ENCODE measurements at places on chromosomes 1 and 21.

- DNase-seq = no peak
Observed at GRCh38 chr1:117615474-117615873, 9.6 kb downstream of the TENT5C start.

GRCh38 chr1:8239039-8239305 is 78.9 kb upstream of the SLC45A1 start:
- DNase-seq = no peak

- no peak for DNase-seq
Observed at GRCh38 chr1:28885977-28886730, 28.2 kb upstream of the EPB41 start.

DNA sequence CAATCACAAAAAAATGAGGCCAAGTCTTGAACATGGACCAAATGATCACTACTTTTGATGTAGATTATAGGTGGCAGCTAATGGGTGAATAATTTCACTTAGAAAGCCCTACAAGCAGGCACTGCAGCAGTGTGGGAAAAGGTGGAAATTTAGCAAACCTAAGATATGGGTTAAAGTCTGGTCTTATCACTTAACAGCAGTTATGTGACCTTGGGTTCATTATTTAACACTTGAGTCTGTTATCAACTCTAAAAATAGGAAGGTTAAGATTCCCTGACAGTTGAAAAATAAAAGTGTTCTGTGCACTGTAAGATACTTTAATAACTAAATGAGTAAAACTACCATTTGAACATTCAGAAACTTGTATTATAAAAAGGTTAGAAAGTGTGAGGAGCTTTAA is 47.5 kb downstream of the SSX2IP start:
- DNase-seq = no peak

GRCh38 chr1:7366955-7367665 is 404.0 kb upstream of the VAMP3 start:
- DNase-seq = no peak

DNA sequence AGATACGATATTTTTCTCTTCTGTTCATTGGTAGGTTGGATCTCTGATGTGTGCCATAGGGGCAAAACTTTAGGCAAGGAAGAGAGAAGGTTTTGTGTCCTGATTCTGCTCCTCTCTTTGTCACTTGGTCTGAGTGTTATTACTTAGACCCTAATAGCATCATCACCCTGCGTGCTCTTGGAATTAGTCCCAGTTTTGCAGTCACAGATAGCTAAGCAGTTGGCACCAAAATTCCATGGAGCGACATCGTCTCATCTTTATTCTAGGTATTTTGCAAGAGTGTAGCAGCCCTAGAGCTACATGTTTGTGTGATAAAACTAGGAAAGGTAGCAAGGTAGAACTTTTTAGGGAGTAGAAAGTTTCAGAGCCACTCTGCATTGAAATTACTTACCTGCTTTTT is 23.8 kb downstream of the PIP5K1A start:
- no peak for DNase-seq

- DNase-seq = no peak
Observed at GRCh38 chr1:101071470-101071891, 45.9 kb upstream of the DPH5 start.

DNA sequence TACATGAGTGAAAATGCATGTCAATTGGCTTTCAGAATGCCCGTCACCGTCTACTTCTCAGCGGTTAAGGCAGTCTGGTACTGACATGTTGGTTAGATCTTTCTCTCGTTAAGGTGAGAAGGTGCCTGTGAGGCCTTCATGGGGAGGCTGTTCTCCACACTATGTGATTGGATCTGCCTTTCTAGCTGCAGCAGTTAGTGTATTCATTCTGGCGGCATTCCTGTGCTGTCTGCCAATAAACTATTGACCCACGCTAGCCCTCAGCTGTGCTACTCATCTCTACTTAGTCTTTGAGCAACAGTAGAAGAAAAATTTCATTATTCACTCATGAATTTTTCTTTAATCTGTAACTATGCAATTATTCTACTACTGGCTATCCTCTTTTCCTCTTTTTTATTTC is 32.0 kb downstream of the CCSAP start:
- DNase-seq = no peak

GRCh38 chr1:198212126-198212525 is 55.3 kb downstream of the NEK7 start:
- DNase-seq = no peak

DNA sequence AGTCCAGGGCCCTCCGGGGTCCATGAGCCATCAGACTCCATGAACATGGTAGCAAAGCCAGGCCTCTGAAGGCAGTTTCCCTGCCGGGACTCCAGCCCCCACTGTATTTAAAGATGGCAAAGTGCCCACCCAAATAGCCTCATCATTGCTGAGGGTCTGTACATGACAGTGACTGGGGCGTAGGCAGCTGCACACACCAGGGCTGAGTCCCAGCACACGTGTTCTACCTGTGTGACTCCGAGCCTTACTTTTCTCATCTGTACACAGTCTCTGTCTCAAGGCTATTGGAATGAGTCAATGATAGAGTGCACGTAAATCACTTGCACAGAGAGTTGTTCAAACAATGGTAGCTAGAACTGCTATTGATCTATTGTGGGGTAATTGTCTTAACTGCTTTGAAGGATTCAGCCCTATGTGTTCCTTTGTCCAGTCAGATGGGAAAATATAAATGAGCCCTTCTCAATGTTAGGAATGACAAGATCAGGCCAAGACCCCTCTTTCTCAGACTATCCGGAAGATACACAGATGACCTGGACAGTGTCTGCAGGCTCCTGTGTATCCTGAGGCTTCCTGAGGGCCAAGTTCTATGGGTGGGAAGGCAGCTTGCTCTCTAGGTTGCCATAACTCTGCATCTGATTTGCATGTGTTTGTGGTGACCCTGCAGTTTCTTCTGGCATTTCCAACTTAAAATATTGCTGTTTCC is 48.9 kb downstream of the RASSF5 start:
- no peak for DNase-seq

DNA sequence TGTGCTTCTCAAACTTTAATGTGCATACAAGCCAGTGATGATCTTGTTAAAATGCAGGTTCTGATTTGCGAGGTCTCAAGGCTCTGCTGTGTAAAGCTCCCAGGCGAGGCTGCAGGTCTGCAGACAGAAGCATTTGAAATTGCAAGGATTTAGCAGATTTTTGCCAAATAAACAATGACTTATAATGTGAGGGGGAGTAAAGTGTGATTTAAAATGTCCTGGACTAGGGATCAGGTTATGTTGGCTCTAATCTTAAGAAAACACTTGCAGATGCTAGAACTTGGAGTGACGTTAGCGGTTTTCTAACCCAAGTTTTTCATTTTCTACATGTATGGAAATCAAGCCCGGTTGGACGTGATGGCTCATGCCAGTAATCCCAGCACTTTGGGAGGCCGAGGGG is 16.2 kb upstream of the ACTN2 start:
- DNase-seq = no peak

DNA sequence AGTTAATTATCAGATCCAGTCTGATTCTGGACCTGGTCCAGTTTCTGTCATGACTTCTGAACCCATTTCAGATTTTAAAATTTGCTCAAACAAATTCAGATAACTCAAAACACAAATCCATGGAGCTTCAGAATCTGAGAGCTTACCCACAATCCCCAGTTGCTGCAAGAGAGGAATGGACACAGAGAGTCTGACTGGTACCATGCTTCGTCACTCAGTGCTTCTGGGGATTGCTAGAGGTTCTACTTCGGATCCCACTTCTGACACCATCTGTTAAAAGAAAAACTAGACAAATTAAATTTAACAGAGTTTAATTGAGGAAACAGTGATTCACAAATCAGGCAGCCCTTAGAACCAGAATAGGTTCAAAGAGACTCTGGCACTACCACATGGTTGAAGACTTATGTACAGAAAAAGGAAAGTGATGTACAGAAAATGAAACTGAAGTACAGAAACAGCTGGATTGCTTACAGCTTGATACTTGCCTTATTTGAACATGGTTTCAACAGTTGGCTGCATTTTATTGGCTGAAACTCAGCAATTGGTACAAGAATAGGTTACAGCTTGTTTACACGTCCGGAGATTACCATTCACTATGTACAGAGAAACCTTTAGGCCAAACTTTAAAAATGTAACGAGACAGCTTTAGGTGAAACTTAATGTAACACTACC is 60.7 kb upstream of the TEKT2 start:
- no peak for DNase-seq

DNA sequence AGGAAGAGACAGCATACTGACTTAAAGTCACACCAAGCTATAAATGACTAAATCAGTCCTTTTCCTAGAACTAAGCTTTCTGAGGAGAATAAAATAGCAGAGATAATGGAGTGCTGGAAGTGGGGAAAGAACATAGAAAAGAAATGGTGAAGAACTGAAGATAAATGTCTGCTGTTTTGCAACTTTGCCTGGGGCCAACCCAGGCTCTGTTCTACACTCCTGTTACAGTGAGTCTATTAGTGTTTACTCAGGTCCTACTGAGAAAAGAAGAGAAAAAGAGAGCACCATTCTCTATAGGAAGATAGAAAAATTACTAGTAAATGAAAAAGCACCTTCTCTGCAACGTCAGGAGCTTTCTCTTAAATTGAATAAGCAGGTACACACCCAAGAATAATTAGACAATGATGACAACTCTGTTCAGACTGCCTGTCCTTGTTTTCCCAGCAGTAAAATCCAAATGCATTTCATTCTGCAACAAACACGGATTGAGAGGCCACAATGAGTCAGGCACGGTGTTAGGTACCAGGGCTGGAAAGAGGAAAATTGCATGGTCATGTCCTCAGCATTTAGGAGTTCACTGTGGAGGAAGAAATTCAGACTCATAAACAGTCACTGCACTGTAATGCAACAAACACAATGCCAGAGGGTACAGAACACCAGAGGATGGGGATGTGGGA is 139.4 kb upstream of the CAMK1G start:
- DNase-seq = no peak

- no peak for DNase-seq
Observed at GRCh38 chr1:210822932-210823331, 311.0 kb downstream of the KCNH1 start.

- DNase-seq = no peak
Observed at GRCh38 chr1:36829066-36829465, 205.2 kb downstream of the GRIK3 start.

DNA sequence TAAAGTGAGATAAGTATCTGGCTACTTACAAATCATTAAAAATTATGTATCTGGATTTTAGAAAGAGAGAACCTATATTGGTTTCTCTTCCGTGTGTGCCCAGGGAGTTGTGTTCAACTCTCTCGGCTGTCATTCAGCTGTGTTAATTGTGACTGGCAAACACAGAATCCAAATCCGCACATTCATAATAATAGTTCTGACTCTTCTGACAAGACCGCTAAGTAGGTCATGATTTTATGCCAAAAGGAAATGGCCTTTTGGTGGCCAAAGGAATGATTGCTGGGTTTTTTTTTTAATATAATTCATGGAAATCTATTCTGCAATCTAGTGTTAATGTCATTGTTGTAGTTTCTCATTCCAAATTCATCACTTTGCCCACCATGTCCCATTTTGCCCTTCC is 110.7 kb downstream of the AK5 start:
- no peak for DNase-seq

DNA sequence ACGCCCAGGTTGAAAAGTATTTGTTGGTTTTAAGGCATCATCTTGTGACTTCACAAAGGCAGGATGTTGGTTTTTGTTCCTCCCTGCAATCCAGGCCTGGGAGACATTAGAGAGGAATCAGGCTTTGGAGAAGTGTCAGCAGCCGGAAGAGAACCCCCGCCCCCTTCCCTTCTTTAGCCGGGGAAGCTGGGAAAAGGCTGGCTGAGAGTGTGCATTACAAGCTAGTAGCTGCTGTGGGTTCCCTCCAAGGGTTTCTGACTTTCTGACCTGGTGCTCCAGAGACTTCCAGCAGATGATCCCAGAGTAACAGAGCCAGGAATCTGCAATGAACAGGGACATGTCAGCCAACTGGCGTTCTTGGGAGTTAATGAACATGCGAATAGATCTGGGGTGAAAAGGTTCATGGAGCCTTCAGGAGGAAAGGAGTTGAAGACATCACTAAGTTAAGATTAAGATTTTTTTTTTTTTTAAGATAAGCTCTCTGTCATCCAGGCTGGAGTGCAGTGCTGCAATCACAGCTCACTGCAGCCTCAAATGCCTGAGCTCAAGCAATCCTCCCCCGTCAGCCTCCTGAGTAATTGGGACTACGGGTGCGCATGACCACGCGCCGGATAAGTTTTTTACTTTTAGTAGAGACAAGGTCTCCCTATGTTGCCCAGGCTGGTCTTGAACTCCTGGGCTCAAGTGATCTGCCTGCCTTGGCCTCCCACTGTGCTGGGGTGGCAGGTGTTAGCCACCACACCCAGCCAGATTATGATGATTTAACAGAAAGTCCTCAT is 7.5 kb downstream of the DISP3 start:
- DNase-seq = no peak

DNA sequence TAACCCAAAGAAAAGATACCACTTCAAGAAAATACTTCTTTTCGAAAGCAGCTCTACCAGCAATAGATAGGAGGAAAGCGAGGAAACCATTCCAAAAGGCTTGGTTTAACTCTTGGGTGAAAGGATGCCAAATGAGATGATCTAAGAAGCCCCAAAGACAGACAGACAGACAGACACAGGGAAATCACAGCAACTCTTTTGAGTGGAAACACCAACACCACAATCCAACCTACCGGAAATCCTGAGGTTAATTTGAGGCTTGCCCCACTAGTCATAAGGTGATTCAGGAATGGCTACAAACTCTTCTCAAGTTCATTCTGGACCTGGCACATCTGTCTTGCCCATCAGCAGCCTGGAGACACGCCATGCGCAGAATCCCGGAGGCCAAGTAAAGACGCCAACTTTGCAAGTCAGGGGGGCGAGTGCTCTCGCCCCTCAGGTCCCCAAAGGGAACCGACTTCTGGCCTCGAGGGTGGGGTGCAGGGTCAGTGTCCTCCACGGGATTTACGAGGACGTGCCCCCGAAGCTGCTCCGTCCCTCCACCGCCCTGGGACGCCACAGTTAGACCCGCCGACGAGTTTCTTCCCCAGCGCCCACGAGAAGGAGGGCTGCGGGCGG is 778 bp downstream of the EVI5 start:
- no peak for DNase-seq

DNA sequence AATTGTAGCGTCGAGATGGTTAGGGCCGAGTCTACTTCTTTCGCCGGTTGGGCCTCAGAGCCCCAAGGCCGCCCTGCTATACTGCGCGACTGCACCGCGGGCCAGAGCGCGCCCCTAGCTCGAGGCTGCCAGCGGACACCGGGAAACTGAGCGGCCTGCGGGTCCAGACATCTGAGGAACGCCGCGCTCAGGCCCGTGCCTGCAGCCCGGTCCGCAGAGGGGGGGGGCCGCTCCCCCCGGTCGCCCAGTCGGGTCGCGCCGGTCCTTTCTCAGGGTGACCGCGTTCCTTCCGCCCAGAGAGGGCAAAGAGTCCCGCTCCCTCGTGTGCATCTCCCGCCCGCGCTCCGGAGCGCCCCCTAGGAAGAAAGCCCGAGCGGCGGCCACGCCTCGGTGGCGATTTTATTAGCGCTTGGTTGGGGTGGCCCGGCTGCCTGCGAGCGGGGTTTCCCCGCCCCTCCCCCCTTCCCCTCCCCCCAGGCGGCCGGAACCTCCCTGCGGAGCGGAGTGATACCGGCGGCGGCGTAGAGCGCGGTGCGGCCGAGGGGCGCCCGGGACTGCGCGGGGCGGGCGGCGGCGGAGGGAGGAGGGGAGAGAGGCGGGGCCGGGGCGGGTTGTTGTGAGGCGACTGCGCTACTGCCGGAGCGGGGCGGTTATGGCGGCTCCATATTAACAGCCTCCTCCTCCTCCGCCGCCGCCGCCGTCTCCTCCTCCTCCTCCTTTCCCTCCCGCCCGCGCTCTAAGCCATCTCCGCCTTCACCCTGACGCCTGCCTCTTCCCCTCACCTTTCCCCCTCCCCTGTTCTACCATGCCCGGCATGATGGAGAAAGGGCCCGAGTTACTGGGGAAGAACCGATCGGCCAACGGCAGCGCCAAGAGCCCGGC is at the start of gene RCOR3:
TSS of gene RCOR3 (plus strand) at position 611 of the 882 bp plus-strand sequence. CDS start at position 806, 195 bp downstream.
- DNase-seq = peak; percentile 90

Measured in stimulated activated CD8-positive, alpha-beta memory T cell treated with anti-CD3 and anti-CD28 coated beads, Interleukin-4, amount 100 ng/mL, for 4 hours (primary cell).